HEK293T (cell line): ENCODE measurements at places on chromosomes 4 and X.
A peak's percentile ranks its signal among the peaks of the same experiment; 100 is the strongest.

DNA sequence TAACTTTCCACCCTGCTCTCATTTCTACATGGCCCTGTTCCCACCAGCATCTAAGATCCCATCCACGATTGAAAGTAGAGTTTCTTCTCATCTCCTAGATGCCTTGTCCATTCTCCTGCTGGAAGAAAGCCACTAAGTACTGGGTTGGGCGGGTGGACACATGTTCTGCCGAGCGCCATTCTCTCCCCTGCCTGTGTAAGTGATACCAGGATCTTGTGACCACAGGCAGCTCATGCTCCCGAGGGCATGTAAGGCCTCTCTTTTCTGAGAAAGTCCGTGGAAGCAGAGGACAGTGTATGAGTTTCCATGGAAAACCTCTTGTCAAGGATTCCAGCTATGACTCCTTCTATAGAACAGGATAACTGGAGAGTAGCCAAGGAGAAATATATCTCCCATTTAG lies 3.3 kb upstream of the SLC25A4 start:
- no peak for DNase-seq

- DNase-seq = no peak
Measured at GRCh38 chr4:145839151-145839550, 99.5 kb downstream of the ZNF827 start.

DNA sequence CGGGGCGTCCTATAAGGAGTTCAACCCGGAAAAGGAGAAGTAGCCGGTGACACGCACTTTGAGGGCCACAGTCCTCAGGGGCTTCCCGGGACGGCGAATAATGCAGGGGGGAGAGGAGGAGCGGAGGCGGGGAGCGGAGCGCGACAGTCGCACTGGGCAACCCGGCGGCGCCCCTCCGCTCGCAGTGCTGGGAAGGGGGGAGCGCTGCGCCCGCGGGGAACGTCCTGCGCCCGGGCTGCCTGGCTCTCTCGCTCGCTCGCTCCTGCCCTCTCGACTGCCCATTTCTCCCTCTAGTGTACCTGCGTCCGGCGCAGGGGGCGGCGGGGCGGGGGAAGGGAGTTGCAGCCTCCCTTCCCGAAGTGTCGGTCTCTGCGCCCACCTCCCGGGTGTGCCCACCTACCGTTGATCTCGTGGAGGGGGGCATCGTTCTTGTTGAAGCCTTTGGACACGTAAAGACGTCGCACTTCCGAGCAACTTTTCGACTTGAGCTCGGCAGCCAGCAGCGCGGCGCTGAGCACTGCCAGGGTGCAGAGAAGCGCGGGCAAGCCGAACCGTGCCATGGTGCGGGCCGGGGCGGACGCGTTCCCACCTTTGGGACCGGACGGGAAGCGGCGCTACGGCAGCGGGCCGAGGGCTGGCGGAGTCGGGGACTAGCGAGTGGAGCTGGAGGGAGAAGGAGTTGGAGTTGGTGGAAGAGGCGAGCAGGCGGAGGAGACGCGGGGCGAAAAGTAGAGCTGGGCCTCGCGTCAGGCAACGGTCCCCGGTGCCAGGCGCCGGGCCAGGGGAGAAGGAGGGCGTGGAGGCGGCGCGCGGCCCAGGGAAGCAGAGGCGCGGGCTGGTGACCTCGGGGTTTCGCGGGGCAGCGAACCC lies 648 bp downstream of the GPC4 start:
- peak; percentile 36 for DNase-seq

DNA sequence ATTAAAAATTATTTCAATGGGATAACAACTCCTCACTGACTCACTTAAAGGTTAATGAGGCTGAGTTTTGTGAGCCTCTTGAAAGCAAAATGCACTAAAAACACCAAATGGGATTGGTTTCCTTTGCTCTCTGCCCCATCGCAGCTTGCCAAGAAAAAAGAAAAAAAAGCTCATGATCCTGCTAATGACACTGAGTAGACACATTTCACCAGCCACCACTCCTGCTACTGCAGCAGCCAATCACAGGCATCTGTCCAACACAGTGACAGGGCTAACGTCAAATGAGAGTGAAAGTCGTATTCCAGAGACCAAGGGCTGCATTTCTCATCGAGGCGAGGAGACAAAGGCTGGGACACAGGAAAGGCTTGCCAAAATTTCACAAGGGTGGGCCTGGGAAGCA lies 5.2 kb downstream of the APBB2 start:
- DNase-seq = peak; percentile 30

- DNase-seq = no peak
Measured at GRCh38 chr4:154616287-154616686, 3.8 kb upstream of the FGG start.

- DNase-seq = no peak
Measured at GRCh38 chr4:105714071-105714521, 5.5 kb downstream of the GSTCD start.

DNA sequence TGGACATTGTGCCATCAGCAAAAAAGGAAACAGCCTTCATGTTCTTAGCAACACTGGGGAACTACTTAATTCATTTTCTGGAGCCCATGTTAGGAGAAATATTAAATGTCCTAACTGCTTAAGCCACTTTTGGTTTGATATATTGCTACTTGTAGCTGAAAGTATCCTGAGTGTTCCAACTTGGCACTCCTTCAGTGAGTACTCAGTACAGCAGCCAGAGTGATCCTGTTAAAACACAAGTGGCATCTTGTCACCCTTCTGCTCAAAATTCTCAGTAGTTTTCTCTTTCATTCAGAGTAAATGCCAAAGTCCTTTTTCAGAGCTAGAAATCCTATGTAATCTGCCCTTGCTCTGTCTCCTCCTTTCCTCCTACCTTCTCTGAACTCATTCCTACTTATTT lies 522.0 kb downstream of the GRID2 start:
- no peak for DNase-seq

GRCh38 chr4:146975527-146975926 lies 29.9 kb upstream of the TTC29 start:
- no peak for DNase-seq

DNA sequence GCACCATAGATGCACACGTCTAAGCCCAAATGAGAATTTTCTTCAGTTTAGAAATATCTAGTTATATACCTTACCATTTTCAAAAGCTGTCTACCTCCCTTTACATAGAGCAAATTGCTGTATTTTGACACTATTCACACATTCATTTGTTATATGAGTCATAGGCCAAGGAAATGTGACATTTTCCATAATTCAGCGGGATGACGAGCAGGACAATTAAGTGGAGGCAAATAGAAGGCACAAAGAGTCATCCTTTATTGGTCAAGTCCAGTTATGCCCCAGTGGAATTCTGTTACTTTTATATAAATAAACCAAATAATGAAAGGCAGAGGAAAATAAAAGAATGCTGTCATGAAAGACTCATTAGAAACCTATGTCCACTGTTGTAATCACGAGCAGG lies 27.9 kb downstream of the FGF13 start:
- DNase-seq = no peak

- no peak for DNase-seq
Measured at GRCh38 chrX:39427492-39427891, 626.2 kb downstream of the MID1IP1 start.

DNA sequence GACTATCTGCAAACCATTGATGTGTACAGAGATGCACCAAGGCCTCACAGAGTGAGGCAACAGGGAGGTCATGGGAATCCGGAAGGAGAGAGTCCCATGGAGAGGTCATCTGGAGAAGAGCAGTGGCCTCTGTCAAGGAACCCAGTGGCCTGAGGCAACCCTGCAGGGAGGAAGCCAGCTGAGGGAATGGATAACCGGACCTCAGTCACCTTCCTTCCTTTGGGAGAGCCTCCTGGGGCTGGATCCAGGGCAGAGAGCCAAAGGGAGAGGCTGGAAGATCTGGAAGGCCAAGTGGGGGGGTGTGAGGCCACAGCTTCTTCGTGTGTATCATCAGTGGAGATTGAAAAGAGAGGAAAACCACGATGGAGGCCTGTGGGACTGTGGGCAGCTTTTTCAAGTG lies 24.3 kb upstream of the CD38 start:
- DNase-seq = no peak

DNA sequence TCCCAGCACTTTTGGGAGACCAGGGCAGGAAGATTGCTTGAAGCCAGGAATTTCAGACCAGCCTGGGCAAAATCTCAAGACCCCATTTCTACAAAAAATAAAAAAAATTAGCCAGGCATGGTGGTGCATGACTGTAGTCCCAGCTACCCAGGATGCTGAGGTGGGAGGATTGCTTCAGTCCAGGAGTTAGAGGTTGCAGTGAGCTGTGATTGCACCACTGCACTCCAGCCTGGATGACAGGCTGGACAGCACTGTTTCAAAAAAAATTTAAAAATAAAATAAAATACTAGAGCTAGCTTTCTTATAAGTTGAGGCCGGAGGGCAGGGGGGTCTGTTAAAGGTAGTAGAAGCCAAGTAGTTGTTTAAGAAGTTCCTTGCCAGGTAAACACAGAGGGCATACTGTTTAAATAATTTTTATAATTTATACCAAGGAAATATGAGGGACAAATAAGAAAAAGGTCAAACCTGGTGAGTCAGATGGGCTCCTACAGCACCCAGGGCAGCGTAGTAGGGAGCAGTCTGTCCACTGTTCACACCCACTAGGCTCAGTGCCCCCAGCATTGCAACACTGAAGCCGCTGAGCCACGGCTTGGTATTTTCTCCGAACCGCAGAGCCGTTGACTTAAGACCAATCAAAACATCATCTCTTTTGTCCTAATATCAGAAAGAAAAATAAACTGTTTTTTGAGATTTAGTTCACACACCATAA lies 17.3 kb downstream of the COQ2 start:
- no peak for DNase-seq

- DNase-seq = no peak
Measured at GRCh38 chr4:156619154-156619934, 352.3 kb downstream of the PDGFC start.

DNA sequence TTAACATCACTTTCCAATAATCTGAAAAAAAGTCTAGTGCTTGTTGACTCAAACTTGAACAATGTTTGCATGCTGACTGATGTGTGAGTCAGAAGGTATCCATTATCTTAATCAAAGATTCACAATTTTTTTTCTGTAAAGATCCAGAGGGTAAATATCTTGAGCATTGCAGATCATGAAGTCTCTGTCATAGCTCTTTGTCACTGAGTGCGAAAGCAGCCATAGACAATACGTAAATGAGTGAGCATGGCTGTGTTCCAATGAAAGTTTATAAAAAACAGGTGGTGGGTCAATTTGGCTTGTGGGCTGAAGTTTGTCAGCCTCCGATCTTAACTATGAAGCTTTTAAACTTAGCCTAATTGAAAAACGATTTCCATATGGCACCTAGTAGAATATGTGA lies 37.7 kb downstream of the NHS start:
- no peak for DNase-seq

DNA sequence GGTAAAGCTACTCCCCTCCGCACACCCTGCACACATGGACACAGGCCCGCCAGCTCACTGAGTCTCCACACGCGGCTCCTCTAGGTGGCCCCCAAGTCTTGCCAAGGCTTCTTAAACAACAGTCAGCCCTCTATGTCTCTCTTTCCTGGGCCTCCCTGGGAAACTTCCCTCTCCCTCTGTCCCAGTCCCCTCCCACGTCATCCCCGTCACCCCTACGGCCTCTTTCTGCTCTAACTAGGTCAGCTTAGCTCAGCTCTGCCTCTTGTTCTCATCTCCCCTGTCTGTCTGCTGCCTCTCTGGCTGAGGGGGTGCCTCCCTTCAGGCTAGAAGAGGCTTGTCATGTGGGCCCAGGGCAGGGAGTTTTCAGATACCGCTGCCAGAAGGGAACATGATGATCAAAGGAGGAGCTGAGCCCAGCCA lies 38.8 kb downstream of the SEPTIN6 start:
- no peak for DNase-seq

DNA sequence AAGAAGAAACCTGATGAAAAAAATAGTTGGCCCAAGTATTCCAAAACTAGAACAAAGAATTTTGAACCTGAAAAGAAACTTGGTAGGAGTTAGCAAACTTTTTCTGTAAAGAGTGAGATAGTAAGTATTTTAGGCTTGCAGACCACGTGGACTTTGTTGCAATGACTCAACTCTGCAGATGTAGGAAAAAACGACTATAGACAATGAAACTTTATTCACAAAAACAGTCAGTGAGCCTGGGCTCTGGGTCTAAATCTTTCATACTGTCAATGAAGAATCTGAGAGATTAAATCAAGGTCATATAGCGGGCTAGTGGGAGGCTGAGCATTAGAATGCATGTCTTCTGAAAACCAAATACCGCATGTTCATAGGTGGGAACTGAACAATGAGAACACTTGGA lies 23.0 kb downstream of the SH3D19 start:
- no peak for DNase-seq

- no peak for DNase-seq
Measured at GRCh38 chr4:164108971-164109370, 614.5 kb downstream of the TMA16 start.

DNA sequence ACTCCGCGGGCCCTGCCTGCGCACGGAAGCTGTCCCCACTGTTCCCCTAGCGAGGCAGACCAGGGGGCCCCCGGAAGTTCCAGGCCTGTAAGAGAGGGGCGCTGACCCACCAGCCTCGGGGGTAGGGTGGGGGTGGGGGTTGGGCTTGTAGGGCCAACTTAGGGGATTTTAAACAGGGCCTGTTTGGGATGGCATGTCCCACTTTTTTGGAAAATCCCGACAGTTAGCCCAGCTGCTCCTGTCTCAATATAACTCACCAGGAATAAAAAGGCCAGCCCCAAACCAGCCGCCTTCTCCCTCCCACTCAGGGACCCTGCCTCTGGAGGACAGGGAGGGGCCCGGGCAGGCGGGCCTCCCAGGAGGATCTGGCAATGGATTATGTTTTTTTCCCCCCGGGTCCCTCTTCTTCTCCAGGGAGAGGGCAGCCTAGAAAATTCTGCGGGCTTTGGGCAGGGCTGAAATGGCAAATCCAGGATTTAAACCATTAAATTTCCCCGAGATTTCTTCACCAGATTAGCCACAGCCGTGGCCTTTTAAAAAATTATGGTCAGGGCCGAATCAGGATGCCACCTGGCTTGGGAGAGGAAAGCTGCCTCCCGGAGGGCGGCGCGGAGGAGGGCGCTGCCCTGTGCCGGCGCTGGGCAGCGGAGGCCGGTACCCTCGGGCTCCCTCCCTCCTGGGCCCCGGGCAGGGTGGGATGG lies 957 bp downstream of the PPP2R2C start:
- no peak for DNase-seq

GRCh38 chr4:8325291-8325973 lies 55.9 kb downstream of the HTRA3 start:
- no peak for DNase-seq
